ENCODE measurements at places on chromosomes 2 and 18.

GRCh38 chr2:69580486-69580885 lies 63.1 kb downstream of the AAK1 start:
- no peak for DNase-seq

DNA sequence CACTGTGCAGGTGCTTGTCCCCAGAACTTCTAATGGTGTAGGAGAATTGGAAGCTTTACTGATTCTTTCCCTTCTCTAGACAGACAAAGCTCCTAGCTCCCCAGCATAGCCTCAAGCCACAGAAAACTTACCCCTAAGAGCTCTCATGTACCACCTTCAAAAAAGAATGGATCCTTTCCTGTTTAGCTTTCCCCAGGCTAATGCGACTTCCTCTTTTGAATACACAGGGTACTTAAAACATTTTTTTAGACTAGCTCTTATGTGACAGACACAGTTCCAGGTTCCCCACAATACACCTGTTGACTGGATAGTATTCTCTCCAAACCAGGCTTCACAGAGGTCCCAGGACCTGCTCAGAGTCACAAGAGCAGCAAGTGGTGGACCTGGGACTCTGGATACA lies 8.3 kb downstream of the CTAGE1 start:
- no peak for DNase-seq

DNA sequence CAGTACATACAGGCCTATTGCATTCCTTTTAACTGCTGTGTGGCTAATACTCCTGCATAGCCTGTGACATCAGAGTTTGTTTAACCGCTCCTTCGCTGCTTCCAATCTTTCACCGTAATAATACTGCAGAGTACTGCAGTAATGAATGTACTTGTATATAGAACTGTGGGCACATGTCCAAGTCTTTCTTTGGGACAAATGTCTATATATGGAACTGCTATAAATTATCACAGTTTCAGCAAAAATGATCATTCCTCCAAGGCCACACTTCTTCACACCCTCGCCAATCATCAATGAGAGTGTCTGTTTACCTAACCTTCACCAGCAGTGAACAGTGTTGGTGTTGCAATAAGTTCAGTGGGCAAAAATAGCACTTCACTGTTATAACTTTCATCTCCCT lies 230.4 kb downstream of the SP3 start:
- DNase-seq, result no peak

DNA sequence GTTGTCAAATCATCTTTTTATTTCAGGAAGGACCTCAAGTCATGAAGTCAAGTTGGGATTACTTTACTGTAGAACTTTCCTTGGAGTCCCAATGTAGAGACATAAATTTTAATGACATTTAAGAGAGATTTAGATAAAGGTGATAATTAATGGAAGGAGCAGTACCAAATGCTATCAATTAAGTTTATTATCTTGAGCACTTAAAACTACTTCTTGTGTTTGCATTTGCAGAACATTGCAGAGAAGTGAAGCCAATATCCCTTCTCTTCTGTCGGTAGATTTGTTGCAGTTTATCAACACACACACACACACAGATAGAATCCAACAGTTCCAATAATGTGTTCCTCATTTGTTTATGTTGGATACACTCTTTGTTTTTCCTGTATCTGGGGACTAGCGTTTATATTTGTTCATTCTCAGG lies 570.7 kb downstream of the EPHA4 start:
- DNase-seq, result no peak

GRCh38 chr2:8248623-8248957 lies 433.3 kb upstream of the ID2 start:
- DNase-seq, result no peak

DNA sequence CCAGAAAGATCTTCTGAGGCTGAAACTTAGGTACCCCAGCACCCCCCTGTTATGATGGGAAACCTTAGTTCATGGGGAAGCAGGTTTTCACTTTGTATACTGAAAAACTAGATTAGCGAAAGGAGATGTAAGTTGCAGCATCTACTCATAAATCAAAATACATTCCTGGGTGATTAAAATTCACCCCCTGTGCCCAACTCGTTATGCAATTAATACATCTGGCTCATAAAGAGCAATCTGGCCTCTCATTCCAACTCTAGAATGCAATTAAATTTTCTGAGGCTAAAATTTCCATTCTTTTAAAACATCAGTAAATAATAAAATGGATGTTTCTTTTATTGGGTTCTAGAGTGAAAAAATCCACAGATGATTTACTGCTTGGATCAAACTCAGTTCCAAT lies 110.9 kb upstream of the BZW1 start:
- no peak for DNase-seq

- DNase-seq, result no peak
These were observed 726 bp downstream of the C2orf69 start for GRCh38 chr2:199911877-199912161.

- DNase-seq, result no peak
These were observed 994 bp upstream of the LRATD1 start for GRCh38 chr2:14631406-14632040.

DNA sequence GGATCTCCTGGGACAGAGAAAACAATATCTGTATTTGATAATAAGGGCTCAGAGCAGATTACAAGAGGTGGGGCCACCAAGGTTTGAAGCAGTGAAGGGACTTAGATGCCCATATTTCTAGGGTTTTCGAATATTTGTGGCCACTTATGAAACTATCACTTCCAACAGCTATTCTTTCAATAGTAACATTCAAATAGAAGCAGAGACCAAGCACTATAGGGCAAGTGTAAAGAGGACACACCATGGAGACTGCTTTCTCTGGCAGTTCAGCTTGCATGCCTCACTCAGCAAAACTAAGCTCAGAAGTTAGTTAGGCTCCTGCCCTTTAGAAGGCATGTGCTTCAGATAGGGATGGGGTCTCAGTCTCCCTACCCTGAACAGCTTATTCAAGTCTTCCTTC lies 10.3 kb downstream of the PSTPIP2 start:
- DNase-seq, result no peak

GRCh38 chr2:142217804-142218203 lies 87.0 kb upstream of the LRP1B start:
- DNase-seq, result no peak

GRCh38 chr2:25247792-25248512 lies 79.6 kb upstream of the POMC start:
- DNase-seq, result no peak

DNA sequence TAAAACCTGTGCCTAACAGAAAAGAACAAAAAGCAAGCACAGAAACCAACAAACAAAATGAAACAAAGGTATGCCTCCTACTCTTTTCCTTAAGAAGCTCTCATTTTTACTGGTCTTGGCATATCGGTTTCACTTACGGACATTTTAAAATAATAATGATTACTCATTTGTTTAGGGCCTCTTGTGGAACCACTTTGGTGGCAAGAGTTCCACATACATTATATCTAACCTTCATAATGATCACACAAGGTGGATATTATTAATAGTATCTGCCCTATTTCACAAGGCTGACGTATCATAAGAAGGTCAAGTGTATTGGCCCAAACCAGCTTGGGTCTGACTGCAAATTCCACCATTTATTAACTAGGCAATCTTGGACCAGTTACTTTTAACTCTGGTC lies 304.7 kb downstream of the TCF4 start:
- no peak for DNase-seq

DNA sequence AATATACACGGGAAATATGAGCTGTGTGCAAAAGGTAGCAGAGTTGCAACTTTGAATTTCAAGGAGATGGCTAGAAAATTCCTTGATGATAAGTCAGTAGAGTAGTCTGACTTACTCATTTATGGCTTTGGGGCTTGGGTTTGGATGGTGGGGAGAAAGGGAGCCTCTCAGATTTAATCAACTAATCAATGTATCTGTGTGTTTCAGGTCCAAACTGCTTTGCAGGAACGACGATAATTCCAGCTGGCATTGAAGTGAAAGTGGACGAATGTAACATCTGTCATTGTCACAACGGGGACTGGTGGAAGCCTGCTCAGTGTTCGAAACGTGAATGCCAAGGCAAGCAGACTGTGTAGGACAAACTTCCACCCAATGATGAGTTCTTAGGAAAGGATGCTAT lies 164.6 kb downstream of the VWC2L start:
- DNase-seq, result no peak

DNA sequence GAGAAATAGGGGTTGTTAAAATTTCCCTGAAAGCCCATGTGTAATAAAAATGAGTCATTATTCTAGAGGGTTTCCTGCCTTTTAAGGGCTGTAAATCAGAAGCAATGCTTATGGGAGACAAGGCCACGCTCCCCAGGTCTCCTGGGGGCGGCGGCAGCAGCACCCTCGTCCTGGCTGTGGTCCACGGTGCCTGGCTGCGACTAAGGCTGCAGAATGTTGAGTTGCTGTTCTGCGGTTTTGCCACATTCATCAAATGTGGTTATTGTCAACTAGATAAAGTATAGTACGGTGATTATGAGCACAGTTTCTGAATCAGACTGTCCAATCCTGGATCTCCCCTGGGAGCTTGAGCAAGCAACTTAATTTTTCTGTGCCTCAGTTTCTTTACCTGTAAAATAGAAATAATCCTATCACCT lies 11.9 kb upstream of the AGFG1 start:
- DNase-seq, result peak; percentile 82

- no peak for DNase-seq
These were observed 239.9 kb downstream of the ZNF516 start for GRCh38 chr18:76255070-76255683.

DNA sequence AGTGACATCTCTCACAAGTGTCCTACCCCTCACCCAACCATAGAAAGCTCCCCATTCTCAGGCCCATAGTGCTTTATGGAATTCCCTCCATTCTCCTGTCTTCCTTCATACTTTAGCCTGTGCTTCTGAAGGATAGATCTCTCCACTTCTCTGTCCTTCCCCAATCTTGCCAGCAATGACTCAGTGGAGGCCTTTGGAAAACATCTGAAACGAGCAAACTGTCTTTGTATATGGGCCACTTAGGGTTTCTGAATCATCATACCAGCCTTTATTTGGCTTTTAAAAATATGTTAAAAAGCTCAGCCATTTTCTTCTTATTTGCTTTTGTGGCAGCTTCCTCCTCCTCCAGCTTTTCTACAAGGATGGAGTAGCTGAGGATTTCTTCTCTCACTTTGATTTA lies 65.6 kb upstream of the ZNF385B start:
- DNase-seq, result no peak

- no peak for DNase-seq
These were observed 81.3 kb downstream of the SCN3A start for GRCh38 chr2:165122521-165122920.

DNA sequence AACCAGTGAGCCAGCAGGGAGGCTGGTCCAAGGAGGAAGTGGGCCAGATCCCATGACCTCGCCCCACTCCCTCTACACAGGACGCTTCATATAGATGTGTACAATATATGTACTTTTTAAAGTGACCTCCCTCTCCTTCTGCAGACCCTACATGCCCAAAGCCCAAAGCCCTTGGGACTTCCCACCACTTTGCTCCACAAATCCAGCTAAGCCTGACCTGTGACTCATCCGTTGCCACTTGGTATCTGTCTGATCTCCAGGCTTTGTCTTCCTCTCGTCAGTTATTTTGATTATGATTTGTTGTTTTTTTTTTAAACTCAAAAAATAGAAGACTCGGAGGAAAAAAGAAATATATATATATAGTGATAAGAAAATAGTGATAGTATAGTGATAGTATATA lies 470.8 kb downstream of the KCNJ3 start:
- DNase-seq, result no peak

DNA sequence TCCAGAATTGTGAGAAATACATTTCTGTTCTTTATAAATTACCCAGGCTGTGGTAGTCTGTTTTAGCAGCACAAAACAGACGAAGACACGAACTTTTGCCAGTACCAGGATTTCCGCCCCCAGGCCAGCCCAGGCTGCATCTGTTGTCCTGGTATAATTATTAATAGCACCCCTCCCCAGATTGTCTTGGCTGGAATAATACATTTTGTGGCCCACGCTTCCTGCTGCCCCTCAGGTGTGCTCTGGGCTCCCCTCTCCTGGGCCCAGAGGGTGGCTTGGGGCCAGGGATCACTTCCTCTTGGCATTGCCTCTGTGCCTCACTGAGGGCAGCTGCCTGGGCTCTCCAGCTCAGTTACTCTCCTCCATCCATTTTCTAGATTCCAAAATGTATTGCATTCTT lies 102.1 kb upstream of the HS6ST1 start:
- DNase-seq, result no peak
